CD4-positive, alpha-beta T cell treated with Interleukin-15 for 4 hours (primary cell): ENCODE measurements at places on chromosomes 5 and 9.

DNA sequence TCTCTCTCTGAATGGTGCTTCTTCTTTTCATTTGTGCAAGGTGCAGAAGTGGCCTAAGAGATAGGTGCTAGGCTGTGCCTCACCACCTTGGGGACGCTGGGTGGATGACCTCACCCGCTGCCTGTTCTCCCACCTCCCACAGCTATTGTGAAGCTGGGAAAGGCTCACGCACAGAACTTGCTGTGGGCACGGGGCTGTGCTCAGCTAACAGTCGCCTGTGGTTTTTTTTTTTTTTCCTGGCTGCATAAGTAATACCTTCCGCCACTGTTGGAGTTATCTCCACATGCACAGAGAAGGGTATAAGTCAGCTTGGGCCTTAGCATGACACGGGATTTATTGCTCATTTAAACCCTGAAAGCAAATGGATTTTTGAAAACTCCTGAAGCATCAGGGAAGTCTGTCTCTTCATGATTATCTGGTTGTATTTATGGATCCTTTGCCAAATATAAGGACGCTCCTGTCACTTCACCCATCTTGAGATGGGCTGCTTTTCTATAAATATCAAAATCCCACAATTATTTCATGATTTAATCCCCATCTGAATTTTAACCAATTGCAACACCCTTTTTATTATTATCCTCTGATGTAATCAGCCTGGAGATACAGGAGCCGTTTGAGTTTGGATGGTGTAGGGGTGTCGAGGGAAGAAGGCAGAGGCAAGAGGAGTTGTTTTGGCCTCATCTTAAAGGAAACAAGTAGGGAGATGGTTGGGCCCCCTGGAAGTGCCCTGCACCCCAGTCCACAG is 9.0 kb downstream of the DBH start:
- no peak for DNase-seq

- no peak for DNase-seq
Measured at GRCh38 chr9:20357037-20357432, 265.3 kb downstream of the MLLT3 start.

GRCh38 chr9:113922160-113922559 is 46.1 kb downstream of the ZNF618 start:
- no peak for DNase-seq

GRCh38 chr5:102765350-102765749 is 10.2 kb downstream of the PAM start:
- no peak for DNase-seq

DNA sequence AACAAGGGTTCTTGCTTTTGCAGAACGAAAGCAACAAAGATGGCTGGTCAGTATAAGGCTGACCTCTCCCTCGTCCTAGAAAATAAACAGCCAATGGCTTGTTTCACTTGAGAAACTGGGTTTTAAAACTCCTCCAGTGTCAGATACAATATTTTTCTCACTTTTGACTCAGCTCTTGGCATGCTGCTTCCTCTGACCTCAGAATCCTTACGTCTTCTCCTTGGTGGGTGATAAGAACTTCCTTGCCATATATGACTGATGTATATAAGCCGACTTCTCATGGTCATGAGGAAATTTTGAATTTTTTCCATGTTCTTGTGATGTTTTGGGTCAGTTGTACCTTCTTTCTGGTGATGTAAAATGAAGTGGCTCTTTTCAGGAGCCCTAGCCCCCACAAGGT is 3.8 kb downstream of the ZNF618 start:
- DNase-seq = no peak

- DNase-seq = no peak
Measured at GRCh38 chr5:44887722-44888121, 79.0 kb downstream of the MRPS30 start.

DNA sequence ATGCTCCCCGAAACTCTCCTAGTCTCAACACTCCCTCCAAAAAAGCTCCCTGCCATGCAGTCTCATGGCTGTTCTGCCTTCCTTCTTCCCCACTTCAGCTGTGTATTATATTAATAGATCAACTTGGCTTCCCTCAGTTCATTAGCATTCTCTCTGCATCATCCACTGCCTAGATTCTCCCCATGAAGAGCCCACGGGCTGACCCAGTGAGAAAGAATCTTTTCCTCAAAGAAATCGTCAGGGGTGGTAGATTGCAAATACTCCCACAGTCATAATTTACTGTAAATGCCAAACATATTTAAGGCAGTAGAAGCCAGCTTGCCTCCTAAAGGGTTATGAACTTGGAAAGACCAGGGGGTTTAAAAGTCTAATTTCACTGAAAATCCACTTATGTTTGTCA is 33.5 kb downstream of the GNA14 start:
- no peak for DNase-seq

DNA sequence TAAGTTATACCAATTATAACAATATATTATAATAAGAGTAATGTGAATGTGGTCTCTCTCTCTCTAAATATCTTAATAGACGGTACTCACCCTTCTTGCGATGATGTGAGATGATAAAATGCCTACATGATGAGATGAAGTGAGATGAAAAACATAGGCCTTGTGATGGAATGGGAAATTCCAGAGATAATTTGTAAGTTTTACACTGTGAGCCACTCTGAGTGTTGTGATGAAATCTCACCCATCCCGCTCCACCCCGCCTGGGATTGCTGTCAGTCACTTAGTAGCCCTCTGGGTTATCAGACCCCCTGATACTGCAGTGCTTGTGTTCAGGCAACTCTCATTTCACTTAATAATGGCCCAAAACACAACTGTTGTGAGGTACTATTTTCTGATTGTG is 10.5 kb downstream of the SUSD3 start:
- no peak for DNase-seq
